ENCODE measurements at places on chromosomes 1 and 21.

DNA sequence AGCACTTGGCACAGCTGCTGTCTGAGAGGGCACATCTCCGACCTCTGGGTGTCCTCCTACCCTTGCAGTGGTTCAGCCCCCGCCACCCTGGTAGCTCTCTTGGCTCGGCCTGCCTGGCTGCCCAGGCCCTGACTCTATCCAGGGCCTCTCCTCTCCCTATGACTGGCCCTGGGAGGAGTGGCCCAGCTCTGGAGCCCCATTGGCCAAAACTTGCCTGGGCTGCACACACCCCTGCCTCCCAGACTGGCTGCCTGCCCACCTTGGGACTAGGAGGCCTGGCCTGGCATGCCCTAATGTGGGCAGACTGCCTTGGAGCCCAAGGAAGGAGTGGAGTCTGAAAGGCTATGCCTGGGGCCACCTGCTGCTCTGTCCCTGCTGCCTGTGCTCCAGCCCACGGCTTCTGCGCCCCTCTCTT lies 33.6 kb downstream of the ACOT11 start:
- no peak for DNase-seq

DNA sequence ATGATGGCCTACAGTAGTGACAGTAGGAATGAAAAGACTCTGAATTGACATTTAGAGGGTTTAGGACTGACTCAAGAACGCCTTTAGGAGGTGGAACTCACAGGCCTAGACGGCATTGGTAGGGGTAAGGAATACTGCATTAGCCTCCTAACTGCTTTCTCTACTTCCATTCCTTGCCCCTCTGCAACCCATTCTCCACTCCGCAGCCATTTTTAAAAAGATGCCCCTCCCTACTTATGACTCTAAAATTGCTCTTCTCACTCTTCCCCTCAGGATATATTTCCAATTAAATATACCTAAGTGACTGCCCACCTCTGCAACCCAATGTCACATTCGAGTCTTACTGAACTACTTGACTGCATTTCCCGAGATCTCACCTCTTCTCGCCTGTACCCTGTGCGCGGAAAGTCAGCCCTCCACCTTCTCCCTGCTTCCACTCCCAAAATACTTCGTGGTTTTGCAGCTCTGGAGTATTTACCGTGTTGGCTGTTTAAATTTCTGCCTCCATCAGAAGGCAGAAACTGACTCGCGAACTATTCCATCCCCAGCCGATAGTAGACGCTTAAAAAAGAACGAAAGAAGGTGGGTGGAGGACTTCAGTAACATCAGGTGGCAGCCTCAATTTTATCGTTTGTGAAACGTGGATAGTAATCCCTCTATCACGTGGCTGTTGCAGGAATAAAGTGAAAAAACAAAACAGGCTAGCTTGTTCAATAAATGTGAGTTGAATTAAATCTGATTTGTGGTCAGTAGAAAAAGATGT lies 1.1 kb upstream of the YBX1 start:
- DNase-seq, result peak; percentile 68

- no peak for DNase-seq
These were observed 1.4 kb downstream of the PBXIP1 start for GRCh38 chr1:154954541-154954940.

DNA sequence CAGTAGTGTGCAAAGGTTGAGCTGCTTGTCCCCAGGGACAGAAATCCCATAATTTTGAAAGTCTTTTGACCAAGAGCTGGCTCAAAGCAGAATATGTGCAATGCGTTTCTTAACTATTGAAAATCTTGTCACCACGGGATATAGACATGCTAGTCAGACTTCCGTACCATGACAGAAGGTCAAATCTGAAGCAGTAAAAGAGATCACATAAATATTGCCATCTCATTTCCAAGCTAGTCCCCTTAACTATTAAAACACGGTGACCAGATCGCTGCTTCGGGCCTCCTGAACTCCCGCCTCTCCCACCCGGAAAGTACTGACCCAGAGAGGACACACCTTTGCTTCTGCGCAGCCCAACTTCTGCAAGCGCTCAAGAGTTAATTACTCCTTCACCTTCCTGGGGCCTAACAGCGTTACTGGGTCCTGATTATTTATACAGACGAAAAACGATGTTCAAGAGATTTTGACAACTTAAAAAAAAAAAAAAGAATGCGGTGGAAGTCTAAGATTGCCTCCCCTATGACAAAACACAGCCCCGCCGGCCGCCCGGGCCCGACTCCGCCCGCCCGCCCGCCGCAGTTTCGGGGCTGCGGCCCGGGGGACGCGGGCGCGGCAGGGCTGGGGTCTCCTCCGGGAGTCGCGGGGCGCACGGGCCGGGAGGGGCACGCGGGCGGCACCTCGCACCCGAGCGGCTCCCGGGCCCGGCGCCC lies 692 bp downstream of the SORT1 start:
- DNase-seq, result no peak

DNA sequence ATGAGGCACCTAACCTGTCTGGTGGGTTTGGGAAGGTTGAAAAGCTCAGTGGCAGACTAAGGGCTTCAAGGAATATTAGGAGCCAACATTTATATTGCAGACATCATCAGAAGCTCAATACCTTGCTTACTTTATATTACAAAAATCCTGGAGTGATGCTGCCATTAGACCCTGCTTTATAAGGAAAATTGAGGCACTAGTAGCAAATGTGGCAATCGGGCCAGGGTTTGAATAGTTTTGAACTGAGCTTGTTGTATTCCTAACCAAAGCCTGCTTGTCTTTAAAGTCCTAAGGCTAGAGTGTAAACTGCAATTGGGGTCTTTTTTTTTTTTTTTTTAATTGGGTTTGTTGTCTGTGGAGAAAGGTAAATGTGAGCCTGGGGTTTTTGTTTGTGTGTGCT lies 14.3 kb downstream of the L1TD1 start:
- DNase-seq, result no peak

Data from NAMALWA (cell line).